Thyroid gland (tissue), 4 donors: ENCODE measurements at places on chromosomes 3 and 15.
A peak's percentile ranks its signal among the peaks of the same experiment; 100 is the strongest.

- peak; percentile 66 for DNase-seq
Measured at GRCh38 chr3:15858547-15859506, 61.0 kb upstream of the ANKRD28 start.

DNA sequence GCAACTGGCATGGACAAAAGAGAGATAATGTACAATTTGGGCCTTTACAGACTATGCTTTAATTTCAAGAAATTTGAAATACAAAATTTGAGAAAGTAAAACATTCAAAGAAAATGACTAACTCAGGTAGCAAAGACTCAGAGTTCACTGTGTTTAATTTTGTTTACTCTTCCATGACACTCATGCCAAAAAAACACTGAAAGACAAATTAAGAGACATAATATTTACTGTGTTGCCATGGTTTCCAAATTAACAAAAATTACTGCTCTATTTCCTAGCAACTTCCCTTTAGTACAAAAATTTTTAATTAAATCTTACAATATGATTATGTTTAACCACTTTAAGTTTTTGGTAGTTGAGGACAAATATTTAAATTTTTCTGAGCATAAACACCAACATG, 29.6 kb downstream of the LRRFIP2 start:
- no peak for DNase-seq

- no peak for DNase-seq
Measured at GRCh38 chr3:104582092-104582491, 784.6 kb upstream of the ALCAM start.

- DNase-seq, result no peak
Measured at GRCh38 chr15:76772776-76773175, 132.4 kb downstream of the SCAPER start.

DNA sequence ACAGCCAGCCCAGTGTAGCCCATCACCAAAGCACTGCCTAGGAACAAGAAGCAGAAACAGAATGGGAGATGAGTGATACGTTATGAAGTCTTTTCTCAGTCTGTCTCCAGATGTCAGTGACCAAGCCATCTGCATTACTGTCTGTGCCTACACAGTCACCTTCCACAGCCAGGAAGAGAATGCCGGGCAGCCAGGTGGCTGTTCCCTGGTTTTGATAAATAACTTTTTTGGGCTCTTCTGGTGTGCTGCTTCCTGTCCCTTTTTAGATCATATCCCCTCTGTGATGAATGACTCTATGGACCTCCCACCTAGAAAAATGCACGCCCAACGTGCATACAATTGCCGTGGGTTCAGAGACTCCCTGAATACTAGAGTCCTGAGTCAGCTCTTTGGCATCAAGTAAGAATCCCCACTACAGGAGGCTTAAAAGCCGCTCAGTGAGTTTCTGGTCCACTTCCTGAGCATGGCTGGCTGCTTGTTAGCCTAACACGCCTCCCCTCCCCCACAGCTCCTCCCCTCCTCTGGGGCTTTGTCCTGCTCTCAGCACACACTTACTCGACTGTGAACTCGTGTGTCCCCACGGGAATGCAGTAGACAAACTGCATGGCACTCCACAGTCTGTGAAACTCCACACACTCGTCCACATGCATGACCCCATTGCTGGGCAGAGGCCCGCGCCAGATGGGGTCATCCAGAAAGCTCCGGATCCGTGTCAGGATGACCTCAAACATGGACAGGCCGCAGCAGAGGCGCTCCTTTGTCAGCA, 34.7 kb downstream of the NIPA2 start:
- peak; percentile 44 for DNase-seq

DNA sequence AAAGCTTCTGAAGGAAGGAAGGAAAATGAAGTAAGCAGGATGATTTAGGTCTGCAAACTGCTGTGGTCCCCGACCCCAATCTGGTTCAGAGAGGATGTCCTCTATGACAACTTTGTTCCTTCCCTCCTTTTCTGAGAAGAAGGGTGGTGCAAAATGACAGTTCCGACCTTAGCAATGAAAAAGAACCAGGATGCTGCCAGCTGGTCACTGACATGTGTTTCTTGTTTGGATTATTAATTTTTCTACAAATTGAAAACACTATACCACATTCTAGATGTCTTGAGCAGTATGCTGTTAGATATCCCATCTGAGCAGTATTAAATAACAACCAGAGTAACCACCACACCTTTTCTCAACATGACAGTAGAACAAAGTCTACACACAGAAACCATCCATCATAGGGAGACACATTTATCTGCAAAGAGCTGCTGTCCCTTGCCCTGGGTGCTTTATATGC, 27.5 kb downstream of the CDCP1 start:
- DNase-seq, result no peak

GRCh38 chr15:71043373-71043772, 71.9 kb upstream of the THSD4 start:
- no peak for DNase-seq

GRCh38 chr3:169662132-169662842, 1.2 kb downstream of the MECOM start:
- peak; percentile 54 for DNase-seq

- DNase-seq, result no peak
Measured at GRCh38 chr3:153767601-153768560, 353.3 kb upstream of the ARHGEF26 start.

- no peak for DNase-seq
Measured at GRCh38 chr3:123126653-123127052, 59.8 kb downstream of the PDIA5 start.

DNA sequence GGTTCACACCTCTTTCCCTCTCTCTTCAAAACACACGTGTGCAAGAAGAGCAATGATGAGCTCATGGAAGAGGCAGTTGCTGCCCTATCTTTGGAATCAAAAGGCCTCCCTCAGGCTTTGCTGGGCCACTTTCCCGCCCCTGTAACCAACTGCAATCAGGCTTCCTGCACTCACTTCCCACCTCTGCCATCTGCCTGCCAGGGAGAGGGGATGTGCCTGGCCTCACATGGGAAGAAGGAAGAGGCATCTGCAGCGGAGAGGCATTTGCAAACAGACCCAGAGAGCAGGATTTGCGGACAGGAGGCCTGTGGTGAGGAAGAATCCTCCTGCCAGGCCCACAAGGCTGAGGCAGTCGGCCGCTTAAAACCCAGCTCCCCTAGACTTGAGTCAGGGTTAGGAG, 175.6 kb upstream of the ATP10A start:
- DNase-seq, result no peak

DNA sequence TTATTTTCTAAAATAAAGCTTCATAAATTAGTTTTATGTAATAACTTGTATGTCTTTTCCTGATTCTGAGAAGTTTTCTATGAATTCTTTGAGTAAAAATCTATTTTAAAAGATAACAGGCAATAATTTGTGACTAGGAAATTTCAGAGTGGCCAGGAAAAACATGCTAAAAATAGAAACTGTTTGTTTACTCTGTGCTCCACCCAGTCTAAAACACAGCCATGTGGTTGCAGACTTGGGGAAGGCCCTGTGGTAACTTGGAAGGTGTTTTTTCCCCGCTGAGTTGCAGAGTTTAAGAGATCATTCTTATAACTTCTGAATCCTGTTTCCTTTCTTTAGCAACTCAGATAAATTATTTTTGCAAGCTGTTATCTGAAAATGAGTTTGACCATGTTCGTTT, 21.9 kb downstream of the PLCL2 start:
- DNase-seq, result peak; percentile 22

- DNase-seq, result no peak
Measured at GRCh38 chr3:186080849-186081438, 27.9 kb downstream of the ETV5 start.

DNA sequence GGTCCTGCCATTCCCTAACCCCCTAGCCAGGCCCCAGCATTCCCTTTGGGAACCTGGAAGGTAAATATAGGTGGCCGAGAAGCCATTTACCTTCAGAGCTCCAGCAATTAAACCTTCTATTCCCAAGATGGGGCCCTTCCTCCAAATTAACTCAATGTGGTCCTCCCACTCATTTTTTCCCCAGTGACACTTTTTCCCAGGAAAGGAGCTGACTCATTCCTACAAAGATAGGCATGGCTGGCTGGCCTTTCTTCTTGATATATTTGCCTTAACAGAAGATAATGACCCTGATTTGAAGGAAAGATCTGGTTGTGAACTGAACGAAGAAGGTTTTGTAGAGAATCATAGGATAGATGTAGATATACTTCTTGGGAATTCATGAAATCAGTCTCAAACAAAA, 279.0 kb upstream of the VEPH1 start:
- DNase-seq, result no peak

DNA sequence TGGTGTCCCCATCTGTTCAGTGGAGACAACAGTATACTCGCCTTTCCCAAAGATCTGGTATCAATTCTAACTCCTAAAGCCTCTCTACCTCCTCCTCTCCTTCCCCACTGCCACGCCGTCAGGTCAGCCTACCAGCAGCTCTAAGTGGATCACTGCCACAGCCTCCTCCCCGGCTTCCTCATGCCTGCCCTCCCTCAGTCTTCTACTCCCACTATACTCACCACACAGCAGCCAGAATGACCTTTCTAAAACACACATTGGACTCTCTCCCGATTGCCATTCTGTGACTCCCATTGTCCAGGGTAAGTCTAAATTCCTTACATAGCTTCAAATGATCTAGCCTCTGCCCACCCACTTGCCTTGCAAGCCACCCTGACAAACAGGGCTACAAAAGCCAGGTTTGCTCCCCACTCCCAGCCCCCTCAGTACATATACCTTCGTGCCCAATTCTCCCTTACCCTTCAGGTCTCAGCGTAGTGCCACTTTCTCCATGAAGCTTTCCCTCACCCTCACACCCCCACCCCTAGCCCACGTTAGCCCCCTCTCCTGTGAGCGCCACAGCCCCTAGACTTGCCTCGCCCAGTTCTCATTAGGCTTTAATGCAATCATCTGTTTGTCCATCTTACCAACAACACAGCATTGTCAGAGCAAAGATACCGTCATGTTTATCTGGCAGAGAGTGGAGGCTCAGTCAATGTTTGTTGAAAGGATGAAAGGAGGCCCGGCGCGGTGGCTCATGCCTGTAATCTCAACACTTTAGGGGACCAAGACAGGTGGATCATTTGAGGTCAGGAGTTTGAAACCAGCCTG, 9.5 kb upstream of the SEMA7A start:
- DNase-seq, result peak; percentile 16

DNA sequence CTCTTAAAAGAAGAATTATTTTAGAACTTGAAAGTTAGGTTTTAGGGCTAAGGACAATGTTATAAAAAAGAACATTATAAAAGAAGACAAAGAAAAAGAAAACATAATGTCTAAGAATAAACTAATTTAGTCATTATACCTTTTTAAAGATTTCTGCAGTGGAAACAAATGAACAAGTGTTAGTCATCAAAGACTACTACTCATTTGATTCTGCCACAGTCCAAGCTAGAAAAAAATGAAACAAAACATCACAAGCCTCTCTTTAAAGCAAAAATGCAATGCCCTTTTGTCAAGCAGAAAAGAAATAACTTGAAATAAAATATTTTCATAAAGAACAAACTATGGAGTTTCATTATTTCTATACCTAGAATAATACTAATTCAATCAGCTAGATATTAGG, 102.0 kb downstream of the TBC1D5 start:
- DNase-seq, result no peak

GRCh38 chr3:190308154-190308553, 14.1 kb downstream of the CLDN1 start:
- no peak for DNase-seq

DNA sequence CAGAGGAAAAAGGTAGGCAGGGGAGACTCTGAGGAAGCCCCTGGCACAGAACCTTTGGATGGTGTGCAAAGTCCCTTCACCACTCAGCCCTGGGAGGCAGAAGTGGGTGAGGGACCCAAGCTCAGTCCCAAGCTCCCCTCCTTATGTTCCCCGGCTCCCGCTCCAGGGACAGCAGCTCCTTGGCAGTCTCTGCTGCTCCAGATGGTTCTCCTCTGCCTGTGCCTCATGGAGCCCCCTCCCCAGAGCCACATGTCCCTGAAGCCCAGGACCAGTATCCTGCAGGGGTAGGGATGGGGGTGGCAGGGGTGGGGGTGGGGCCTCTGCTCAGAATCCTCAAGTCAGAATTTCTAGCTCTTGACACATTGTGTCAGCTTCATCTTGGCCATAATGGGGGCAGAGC, 8.0 kb upstream of the CAMKV start:
- DNase-seq, result no peak

DNA sequence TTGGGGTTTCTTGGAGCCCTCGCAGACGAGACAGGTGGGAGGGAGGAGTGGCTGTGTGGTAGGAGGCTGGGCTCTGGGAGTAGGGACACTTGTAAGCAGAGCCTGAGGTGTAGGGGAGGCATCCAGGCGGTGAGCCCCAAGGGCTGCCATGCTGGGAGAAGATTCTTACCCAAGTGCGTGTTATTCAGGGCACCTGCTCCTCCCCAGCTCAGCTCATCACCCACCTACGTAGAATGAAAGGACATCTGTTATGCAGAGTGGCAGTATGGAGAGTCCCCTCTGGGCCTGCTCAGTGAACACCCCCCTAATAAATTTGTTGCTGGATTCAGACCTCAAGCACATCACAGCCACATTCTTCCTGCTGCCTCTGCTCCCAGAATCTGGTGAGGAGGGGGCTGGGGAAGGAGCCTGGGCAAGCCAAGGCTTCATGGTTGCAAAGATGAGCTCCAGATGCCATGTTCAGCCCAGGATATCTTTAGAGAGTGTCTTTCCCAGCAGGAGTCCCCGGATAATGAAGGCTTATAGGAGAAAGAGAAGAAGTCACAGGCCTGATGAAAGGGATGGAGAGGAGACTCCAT, 261.8 kb downstream of the EPHB1 start:
- DNase-seq, result no peak
